HT1080 (cell line): ENCODE measurements at places on chromosomes 4 and X. TPM values are rescaled to one million over a fixed set of nuclear protein-coding genes. Genes with fewer than 3 reads are reported as not detected.

XPNPEP2 gene
- not detected in 2 replicates for total RNA-seq

GTPBP6 gene
- total RNA-seq, result 56.4 and 60.2 TPM in 2 replicates

EFNB1 gene
- total RNA-seq, result 47.7 and 48.7 TPM in 2 replicates

NR0B1 gene
- total RNA-seq, result not detected in 2 replicates

DRP2 gene
- total RNA-seq, result 7.2 TPM in 2 replicates

DUSP21 gene
- not detected in 2 replicates for total RNA-seq

XKRX gene
- total RNA-seq, result 0.13 TPM in 2 replicates

AMMECR1 gene
- 12.0 and 12.4 TPM in 2 replicates for total RNA-seq

PAGE5 gene
- 254 and 341 TPM in 2 replicates for total RNA-seq

RNF175 gene
- not detected in 2 replicates for total RNA-seq

PCDH11X gene
- 0.07 and 0.08 TPM in 2 replicates for total RNA-seq

NAP1L2 gene
- 0.67 and 0.80 TPM in 2 replicates for total RNA-seq

SMIM10 gene
- not detected in 2 replicates for total RNA-seq

GRSF1 gene
- total RNA-seq, result 97.5 and 109 TPM in 2 replicates
